ENCODE measurements at places on chromosomes 5 and 9.
A peak's percentile ranks its signal among the peaks of the same experiment; 100 is the strongest.

DNA sequence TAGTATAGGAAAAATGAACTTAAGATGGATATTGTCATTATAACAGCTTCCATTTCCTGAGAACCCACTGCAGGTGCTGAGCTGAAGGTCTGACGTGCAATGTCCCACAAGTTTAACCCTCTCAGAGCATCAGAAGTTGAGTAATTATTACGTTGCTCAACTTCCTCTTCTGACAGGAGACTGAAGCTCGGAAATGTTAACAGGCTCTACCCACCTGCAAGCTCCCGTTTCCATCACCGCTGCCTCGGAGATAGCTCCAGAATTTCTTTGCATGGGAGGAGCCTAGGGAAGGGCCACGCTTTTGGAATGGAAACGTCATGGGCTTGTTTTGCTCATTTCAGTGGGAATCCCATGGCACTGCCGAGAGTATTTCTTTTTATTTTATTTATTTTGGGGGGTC lies 1.0 kb upstream of the NTMT1 start:
- H3K27me3 ChIP-seq = peaks cover 24% of the 10 kb centered on the region
- peaks cover 3% of the 10 kb centered on the region for H3K36me3 ChIP-seq
- peak overlapping the region; percentile 96 for H3K4me3 ChIP-seq
- peaks cover 36% of the 10 kb centered on the region for H3K4me1 ChIP-seq
- no peak for DNase-seq
- H3K27ac ChIP-seq = peak overlapping the region; percentile 88

GRCh38 chr5:135430135-135430437 lies 17.1 kb downstream of the DCANP1 start:
- H3K27ac ChIP-seq = no peak overlapping the region
- no peak for DNase-seq
- H3K4me3 ChIP-seq = no peak overlapping the region
- no peaks in the 10 kb centered on the region for H3K4me1 ChIP-seq

GRCh38 chr9:25889661-25890060 lies 211.4 kb upstream of the TUSC1 start:
- no peak for DNase-seq
- no peaks in the 10 kb centered on the region for H3K36me3 ChIP-seq
- H3K4me1 ChIP-seq = no peaks in the 10 kb centered on the region

DNA sequence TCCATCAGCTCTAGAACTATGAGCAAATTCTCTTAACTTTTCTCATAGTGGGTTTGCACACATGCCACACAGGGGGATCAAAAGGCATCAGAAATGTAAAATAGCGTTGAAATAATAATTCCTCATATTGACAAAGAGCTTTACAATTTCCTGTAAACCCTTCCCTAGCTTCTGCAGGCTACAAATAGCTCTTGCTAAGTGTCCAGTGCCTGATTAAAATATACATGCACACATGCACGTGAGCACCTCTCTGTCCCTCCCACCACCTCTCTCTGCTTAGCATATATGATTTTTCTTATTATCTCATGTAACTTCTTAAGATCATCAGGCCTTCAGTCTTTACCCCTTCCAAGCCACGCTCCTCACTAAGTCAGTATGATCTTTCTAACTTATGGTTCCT lies 13.7 kb upstream of the PPP2R2B start:
- no peak overlapping the region for H3K4me3 ChIP-seq
- peaks cover 19% of the 10 kb centered on the region for H3K4me1 ChIP-seq

- H3K4me1 ChIP-seq = peaks cover 2% of the 10 kb centered on the region
- peak overlapping the region; percentile 43 for H3K4me3 ChIP-seq
- no peaks in the 10 kb centered on the region for H3K36me3 ChIP-seq
- H3K27me3 ChIP-seq = no peaks in the 10 kb centered on the region
Observed at GRCh38 chr5:643351-643801, 31.2 kb downstream of the CEP72 start.

DNA sequence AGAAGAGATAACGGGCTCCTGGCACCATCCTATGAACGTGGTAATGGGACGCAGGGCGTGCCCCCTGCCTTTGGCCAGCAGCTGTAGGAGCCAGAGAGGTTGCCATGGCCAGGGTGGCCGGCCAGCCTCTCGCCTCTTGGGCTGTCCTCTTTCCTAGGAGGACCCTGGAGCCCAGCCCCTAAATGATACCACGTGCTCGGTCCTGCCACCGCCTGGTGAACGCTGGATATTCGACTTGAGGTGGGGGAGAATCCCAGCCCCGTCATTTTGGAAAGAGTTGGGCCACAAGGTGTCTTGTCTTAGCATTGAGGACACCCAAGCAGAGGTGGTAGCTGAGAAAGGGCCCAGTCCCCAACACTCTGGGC lies 391 bp upstream of the NRG2 start:
- H3K4me3 ChIP-seq = peak overlapping the region; percentile 89
- peaks cover 59% of the 10 kb centered on the region for H3K27me3 ChIP-seq
- H3K36me3 ChIP-seq = peaks cover 13% of the 10 kb centered on the region
- H3K27ac ChIP-seq = no peak overlapping the region
- peaks cover 14% of the 10 kb centered on the region for H3K4me1 ChIP-seq

DNA sequence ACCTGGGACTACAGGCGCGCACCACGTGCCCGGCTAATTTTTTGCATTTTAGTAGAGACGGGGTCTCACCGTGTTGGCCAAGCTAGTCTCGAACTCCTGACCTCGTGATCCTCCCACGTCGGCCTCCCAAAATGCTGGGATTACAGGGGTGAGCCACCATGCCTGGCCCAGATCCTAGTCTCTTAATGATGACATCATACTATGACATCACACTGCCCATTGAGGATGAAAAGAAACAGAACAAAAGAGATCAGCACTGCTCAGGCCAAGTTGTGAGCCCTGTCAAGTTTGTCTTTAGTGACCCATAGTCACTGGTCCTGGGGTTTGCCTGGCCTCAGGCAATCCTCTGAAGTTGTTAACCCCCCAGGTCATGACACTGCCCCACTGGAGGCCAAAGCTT lies 21.3 kb downstream of the ADRA1B start:
- no peak for DNase-seq
- peaks cover 2% of the 10 kb centered on the region for H3K36me3 ChIP-seq
- no peak overlapping the region for H3K4me3 ChIP-seq
- H3K27ac ChIP-seq = no peak overlapping the region
- peaks cover 64% of the 10 kb centered on the region for H3K27me3 ChIP-seq
- H3K4me1 ChIP-seq = peaks cover 2% of the 10 kb centered on the region

- no peak overlapping the region for H3K4me3 ChIP-seq
- H3K4me1 ChIP-seq = peaks cover 12% of the 10 kb centered on the region
- no peak for DNase-seq
- no peaks in the 10 kb centered on the region for H3K27me3 ChIP-seq
- no peaks in the 10 kb centered on the region for H3K36me3 ChIP-seq
Observed at GRCh38 chr9:5518171-5518936, 8.0 kb downstream of the PDCD1LG2 start.

DNA sequence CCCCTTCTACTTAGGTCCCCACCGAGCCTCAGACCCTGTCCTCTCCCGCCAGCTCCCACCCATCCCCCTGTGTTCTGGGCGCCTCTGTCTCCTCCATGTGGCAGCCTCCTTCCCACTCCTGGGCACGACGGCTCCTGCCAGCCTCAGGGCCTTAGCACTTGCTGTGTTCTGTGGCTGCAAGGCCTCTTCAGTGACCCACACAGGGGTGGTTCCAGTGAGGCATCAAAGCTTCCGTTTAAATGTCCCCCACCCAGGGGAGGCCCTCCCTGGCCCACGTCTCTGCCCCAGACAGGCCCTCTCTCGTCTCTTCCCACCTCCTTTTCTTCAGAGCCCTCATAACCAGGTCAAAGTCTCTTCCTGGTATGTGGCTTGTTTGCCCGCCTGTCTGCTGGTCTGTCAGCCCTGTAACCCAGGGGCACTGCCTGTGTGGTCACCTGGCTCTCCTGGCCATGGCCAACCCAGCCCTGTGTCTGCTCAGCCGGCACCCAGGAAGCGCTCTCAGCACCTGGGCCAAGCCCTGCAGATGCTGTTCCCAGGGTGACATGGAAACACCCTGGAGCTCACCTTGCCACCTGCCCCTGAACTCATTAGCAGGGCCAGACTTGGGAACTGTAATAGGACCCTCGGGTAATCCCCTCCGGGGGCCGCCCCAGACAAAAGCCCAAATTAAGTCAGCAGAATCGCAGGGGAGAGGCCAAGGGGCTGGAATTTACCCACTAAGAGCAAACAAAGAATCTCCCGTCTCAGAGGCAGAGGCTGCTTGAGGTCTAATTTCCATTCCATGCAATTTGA lies 33.7 kb downstream of the LHX3 start:
- H3K4me3 ChIP-seq = no peak overlapping the region
- peaks cover 6% of the 10 kb centered on the region for H3K4me1 ChIP-seq
- no peaks in the 10 kb centered on the region for H3K36me3 ChIP-seq
- no peak for DNase-seq
- H3K27me3 ChIP-seq = peaks cover 28% of the 10 kb centered on the region

GRCh38 chr9:131656356-131657036 lies 83.4 kb downstream of the RAPGEF1 start:
- peaks cover 56% of the 10 kb centered on the region for H3K4me1 ChIP-seq
- peak overlapping the region; percentile 82 for H3K4me3 ChIP-seq
- H3K27ac ChIP-seq = peak overlapping the region; percentile 98
- no peaks in the 10 kb centered on the region for H3K27me3 ChIP-seq
- peaks cover 4% of the 10 kb centered on the region for H3K36me3 ChIP-seq

DNA sequence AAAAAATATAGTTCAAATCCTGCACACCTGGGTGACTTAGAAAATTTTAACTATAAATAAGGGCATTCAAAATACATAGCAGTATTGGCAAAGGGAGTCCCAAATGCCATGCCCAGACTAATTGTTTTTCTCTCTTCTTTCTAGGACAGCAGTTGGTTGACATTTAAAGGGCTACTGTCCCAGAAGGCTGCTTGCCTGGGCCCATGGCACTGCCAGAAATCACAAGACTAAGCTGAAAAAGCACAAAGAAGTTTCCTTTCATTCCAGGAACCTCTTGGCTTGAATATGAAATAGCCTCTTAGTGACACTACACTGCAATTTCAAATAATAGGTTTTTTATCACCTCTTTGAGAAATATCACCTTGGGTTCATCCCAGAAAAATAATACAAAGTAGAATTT lies 388.9 kb upstream of the TRPC7 start:
- no peaks in the 10 kb centered on the region for H3K4me1 ChIP-seq
- H3K4me3 ChIP-seq = no peak overlapping the region
- H3K27me3 ChIP-seq = no peaks in the 10 kb centered on the region
- no peak overlapping the region for H3K27ac ChIP-seq
- no peak for DNase-seq
- no peaks in the 10 kb centered on the region for H3K36me3 ChIP-seq

- H3K27me3 ChIP-seq = no peaks in the 10 kb centered on the region
- H3K4me1 ChIP-seq = no peaks in the 10 kb centered on the region
- no peak for DNase-seq
- no peak overlapping the region for H3K4me3 ChIP-seq
- no peaks in the 10 kb centered on the region for H3K36me3 ChIP-seq
Observed at GRCh38 chr5:34735491-34736426, 79.6 kb downstream of the RAI14 start.

DNA sequence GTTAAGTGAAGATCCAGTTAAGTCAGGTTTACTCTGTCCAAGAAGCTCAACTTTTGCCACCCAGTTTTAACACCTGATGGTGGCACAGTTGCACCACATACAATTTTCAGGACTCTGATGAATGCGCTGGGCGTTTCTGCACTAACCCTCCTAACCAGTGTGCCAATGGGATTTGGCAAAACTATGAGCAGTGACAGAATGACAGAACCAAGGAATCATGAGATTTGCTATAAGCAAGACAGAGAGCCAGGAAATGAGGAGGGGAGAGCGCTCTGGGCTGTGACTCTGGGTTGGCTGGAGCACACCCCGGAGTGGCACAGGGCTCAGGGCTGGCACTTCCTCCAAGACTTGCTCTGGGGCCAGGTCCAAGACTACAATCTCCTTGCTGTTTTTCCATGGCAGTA lies 84.1 kb downstream of the SH3PXD2B start:
- no peaks in the 10 kb centered on the region for H3K4me1 ChIP-seq
- H3K27ac ChIP-seq = no peak overlapping the region
- H3K4me3 ChIP-seq = no peak overlapping the region
- H3K27me3 ChIP-seq = peaks cover 20% of the 10 kb centered on the region
- H3K36me3 ChIP-seq = no peaks in the 10 kb centered on the region

GRCh38 chr9:78909566-78909965 lies 612.6 kb downstream of the PSAT1 start:
- H3K27ac ChIP-seq = no peak overlapping the region
- DNase-seq = no peak

DNA sequence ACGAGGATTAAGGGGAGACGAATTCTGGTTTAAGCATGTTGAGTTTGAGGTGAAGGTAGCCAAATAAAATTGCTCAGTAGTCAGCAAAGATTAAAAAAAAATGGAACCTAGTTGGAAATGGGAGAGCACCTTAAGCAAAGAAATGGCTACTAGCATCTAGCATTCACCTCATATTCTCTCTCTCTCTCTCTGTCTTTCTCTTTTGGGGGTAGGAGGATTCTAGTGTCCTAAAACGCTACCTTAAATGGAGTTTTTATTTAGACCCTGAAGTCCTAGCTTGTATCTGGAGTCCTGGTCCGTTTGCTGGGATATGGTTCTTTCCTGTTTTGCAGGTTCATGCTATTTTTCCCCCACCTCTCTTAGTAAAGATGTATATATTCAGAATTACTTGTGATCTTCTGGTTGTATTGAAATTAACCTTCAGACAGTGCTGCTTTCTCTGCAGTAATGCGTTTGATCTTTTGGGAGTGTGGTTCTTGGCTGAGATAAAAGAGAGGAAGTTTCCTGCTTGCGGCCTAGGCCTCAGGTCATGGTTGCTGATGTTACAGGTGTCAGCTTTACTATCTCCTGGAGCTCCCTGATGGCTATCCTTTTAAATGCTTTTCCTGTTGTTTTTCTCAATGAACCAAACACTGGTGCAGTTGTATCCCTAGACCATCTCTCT lies 8.0 kb downstream of the TGFBR1 start:
- no peaks in the 10 kb centered on the region for H3K36me3 ChIP-seq
- peak overlapping the region; percentile 14 for H3K27ac ChIP-seq
- peaks cover 75% of the 10 kb centered on the region for H3K4me1 ChIP-seq

DNA sequence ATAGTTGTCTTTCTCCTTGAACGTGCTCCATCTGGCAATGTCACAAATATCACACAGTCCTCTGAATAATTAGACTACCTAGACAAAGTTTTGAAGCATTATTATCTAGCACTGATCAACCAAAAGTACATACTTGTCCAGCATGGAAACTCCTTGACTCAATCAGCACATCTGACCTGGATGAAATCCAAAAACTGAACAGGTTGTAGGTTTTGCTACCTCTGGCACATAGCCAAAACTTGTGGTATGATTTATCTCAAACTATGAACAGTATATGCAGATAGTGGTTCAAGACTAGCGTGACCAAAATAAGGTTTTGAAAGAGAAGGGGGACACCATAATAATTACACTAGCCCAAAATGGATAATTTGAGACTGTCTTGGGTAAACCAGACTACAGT lies 158.1 kb downstream of the ARRDC3 start:
- H3K4me3 ChIP-seq = no peak overlapping the region
- no peak overlapping the region for H3K27ac ChIP-seq
- H3K36me3 ChIP-seq = no peaks in the 10 kb centered on the region
- DNase-seq = no peak

DNA sequence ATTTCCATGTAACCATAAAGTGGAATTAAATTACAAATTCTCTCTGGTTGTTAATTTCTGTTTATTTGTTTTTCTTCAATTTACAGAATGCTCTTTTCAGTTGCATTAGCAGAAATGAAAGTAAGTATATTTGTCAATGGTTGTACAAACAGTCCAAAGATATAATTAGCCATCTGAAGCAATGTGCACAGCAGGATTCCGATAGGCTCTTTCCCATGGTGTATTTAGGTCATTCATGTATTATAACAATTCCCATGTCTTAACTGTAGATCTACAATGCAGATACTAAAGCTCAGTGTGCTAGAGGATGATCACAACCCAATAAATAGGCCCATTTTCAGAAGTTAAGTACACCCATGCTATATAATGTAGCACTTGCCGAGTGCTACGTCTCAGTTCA lies 43.8 kb downstream of the RECK start:
- no peak overlapping the region for H3K27ac ChIP-seq
- H3K36me3 ChIP-seq = peaks cover 4% of the 10 kb centered on the region
- H3K4me1 ChIP-seq = peaks cover 8% of the 10 kb centered on the region
- no peaks in the 10 kb centered on the region for H3K27me3 ChIP-seq

Measured in T-helper 17 cell (primary cell).